ENCODE measurements at places on chromosomes 3 and 15.

DNA sequence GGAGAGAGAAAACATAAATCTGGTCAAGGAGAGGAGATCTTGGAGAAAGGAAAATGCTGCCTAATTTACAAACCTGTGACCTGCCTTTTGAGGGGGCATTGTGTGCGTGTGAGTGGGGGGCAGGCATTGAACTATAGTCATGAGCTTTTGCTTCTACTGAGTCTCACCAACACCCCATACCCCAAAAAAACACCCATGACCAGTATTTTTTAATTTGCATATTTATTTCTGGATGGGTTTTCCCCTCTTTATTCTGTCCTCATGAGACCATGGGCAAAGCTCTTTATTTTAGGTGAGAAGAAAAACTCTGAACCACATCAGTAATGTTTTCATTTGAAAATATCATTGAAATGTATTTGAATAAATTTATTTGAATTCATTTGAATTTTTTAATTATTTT lies 20.6 kb downstream of the CD80 start:
- no peak for DNase-seq

- no peak for DNase-seq
Observed at GRCh38 chr3:2246873-2247648, 148.4 kb downstream of the CNTN4 start.

DNA sequence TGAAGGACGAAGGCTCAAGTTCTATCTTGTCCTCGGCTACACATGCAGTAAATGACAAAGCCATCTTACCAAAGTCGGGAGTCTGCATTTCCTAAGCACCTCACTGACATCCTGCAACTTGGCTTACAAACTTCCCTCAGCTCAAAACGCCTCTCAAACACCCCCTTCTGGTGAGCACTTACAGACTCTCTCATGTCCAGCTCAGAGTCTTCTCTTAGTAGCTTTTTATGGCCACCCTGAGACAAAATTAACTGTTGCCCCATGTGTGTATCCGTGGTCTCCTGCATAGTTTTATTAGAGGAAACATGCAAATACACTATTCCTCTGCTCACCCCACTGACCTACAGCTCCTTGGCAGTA lies 819.7 kb downstream of the FHIT start:
- no peak for DNase-seq

- DNase-seq, result no peak
Observed at GRCh38 chr3:30059240-30059639, 547.2 kb upstream of the TGFBR2 start.

DNA sequence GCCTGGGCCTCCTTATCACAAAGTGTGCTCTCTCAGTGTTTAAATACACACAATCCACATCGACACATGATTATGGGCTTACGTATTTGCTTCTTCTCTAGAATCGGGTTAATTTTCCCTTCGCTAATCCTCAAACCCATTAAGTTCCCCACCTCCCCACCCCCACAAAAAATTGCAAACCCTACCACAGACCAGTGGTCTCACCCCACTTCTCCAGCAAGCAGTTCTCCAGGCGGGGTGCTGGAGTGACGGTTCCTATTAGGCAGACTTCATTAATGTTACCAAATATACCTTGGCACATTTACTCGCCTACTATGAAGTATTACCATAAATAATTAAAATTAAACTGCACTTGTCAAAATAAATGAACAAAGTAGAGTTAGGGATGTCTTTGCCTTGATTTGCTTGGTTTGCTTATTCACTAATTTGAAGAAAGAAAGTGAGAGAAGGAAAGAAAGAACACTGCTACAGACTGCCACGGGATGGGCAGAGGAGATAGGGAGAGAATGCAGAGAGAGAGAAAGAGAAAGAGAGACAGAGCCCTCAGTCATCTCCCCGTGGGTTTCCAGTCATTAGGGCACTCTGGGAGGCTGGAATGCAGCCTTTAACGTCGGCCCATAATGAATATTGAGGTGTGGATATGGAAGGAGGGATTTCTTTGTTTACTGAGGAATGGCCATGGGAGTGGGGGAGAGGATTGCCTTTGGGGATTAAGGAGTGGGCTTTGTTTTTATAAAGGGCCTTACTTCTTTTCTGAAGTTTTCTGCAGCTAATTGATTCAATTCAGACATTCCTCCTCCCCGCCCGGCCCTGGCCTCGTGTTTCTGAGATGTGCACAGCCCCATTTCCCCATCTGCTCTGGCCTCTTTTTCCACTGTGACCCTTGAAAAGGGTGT lies 39.7 kb upstream of the POLG start:
- no peak for DNase-seq

DNA sequence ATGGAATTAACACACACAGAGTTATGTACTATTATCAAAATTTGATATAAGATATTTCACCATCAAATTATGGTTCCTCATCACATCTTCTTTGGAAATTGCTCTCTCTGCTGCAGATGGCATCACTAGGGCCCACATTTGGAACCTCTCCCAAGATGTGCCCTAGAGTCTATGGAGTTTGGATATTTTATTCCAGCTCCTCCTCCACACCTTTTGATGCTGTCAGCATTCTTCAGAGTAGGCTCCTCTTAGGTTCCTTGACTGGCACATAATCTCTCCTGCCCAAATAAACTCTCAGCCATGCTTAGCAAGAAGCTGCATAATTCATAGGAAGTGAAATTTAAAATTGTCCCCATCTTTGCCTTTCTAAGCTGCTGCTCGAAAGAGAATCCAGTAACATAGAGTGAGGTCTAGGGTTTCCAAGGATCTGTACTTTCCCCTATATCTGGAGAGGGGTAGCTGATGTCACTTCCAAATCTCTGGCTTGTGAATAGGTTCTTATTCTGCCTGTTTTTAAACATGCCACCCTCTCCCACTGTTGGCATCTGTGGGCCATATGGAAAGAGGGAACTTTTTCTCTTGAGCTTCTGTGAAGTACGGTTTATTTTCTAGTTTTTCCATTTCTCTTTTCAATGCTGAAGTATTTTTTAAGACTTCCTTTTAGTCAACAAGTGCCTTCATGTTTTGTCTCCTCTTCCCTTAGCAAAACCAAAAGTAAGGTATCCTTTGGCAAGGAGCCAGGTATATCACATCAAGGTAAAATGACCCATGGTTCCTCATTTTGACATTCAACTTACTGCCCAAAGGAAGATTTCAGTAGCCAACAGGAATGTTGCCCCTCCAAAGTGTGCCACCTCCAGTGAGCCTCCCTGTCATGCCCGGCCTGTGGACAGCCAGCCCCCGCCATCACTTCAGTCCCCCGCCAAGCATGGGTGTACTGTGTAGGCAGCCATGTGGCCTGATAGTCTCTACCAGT lies 75.3 kb upstream of the C2CD4B start:
- DNase-seq, result no peak

GRCh38 chr3:77420336-77420735 lies 380.4 kb downstream of the ROBO2 start:
- no peak for DNase-seq

GRCh38 chr3:60142009-60142408 lies 1092.2 kb upstream of the CFAP20DC start:
- no peak for DNase-seq

DNA sequence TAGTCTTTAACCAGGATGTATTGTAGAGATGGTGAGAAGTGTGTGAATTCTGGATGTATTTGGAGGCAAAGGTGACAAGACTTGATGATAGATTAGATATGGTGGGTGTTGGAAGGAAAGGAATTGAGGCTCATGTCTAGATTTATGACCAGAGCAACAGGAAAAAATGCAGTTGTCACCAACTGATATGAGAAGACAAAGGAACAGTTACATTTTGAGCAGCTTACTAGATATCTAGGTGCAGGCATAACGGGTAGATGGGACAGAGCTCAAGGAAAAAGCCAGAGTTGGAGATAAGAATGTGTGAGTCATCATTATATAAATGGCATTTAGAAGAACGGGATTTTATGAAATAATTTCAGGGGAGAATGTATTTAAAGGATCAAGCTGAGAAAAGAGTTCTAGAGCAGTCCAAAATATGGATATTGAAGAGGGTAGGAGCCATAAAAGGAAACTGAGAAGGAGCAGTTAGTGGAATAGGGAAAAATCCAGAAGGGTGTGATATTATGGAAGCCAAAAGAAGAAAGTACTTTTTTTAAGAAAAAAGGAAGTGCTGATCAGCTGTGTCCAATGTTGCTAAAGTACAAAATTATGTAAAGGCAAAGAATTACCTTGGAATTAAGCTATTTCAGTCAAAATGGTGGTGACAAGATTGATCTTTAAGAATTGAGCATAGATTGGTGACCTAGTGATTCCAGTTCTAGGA lies 262.5 kb downstream of the CGGBP1 start:
- no peak for DNase-seq

GRCh38 chr3:145522179-145522578 lies 638.8 kb downstream of the PLOD2 start:
- DNase-seq, result no peak

DNA sequence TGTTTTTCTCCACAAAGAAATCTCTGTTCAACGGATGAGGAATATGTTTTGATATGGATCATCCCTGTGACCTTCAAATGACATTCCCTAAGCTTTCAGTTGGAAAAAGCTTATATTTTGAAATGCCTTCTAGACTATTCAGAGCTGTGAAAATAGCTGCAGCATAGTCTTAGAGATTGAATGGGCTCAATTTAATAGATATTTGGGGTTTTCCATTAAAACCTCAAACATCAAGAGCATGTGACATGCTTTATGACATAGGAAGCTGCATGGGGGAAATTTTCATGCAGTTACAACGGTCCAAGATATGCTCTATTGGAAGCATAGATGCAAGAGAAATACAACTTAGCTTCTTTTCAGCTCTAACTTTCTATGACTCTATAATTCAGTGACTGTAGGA lies 102.8 kb downstream of the LSAMP start:
- no peak for DNase-seq

DNA sequence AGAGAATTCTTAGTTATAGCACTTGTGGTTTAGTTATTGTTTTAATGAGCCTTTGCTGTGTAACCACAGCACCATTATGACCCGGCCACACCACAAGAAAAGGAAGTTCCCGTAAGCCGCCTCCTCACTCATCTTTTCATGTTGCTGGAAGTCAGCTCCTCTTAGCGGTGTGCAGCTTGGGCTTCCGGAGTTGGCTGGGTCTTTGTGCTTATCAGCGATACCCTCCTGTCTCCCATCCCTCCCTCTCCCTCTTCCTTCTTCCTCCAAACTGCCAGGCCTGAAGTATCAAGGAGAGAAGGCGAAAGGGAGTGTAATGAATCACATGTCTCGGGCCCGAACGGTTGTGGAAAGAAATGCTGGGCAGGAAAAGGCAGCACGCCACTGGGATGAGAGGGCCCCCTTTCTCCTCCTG lies 353.5 kb downstream of the MCTP2 start:
- peak; percentile 77 for DNase-seq

DNA sequence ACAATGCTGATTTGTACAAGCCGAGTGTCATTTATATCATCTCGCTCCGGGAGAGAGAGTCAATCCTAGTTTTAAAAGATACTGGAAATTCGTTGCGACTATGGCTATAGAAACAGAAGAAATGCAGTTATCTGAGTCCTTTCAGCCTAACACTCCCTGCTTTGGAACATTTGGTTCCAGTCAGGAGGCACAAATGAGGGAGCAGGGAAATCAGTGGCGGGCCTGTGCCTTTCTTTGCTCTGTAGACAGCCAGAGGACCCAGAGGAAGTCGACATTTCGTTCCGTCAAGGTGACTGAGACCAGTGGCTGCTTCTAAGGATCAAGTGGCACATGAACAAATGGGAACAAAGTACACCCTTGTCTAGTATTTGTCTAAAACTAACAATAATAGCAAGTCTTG lies 745 bp upstream of the RIOX2 start:
- DNase-seq, result no peak

- no peak for DNase-seq
Observed at GRCh38 chr15:69098771-69099170, 61.7 kb upstream of the GLCE start.

GRCh38 chr3:24608701-24609390 lies 114.2 kb upstream of the THRB start:
- no peak for DNase-seq

DNA sequence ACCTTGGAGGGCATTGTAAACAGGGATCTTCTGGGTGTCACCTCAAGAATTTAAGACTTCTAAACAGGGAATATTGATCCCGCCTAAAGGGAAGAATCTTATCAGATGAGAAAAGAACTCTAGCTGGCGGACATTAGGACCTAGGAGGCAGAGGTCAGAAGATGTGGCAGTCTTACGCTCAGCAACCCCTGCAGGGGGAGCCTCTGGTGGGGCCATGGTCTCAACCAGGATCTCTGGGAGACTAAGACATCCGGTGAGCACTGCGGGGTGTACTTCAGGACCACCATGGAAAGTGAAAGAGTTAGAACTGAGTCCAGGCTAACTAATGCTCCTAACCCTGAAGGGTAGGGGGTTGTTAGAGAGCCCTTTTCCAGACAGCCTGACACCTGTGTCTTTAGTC lies 295.2 kb downstream of the VGLL3 start:
- no peak for DNase-seq

DNA sequence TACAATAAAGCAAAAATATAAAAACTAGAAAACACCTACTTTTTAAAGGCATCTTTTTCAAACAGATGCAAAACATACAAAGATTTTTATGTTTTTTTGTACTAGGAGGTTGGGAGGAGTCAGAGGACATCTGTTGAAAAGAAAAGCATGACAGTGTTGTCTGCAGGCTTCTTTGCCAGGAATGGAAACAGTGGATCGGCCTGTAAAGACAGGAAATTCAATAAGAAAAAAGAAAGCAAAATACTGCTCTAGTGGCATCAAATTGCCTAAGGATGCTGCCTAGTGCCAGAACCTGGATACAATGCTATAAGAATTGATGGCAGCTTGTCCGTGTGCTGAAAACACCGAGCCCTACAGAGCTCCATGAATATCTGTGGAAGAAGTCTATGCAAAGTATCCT lies 69.9 kb downstream of the TBC1D5 start:
- no peak for DNase-seq

DNA sequence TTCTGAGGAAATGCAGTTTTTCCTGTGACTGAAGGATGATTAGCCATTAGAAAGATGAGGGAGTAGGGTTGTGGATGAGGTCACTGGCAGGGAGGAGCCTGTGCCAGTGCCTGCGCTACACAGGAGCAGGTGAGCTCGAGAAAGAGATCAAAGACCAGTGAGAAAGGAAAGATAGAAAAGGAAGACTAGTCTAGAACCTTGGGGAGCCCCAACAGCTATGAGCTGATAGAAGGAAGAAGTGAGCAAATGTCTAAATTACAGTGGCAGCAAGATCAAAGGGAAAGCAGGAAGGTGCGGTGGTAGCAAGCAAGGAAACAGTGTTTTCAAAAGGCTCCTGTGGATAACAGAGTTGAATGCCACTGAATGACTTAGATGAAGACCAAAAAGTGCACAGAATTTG lies 39.6 kb downstream of the LNP1 start:
- DNase-seq, result no peak

GRCh38 chr3:44510000-44510368 lies 32.5 kb upstream of the ZNF445 start:
- DNase-seq, result no peak

All from activated T-cell treated with anti-CD3 and anti-CD28 coated beads, Interleukin-2, amount 50 U/mL, for 72 hours (primary cell).